Tongue (tissue), 3 donors: ENCODE measurements at places on chromosomes 6 and 20. TPM values are rescaled to one million over a fixed set of nuclear protein-coding genes. Genes with fewer than 3 reads are reported as not detected.
A peak's percentile ranks its signal among the peaks of the same experiment; 100 is the strongest.

- DNase-seq: no peak
These were observed 63.7 kb downstream of the CTNNBL1 start for GRCh38 chr20:37757550-37757949.

NKX2-4 gene
- total RNA-seq: not detected

GPR63 gene
- 2.4 TPM for total RNA-seq

GNMT gene
- total RNA-seq: 0.41 TPM

NECAB3 gene
- 46.5 TPM for total RNA-seq

- peak; percentile 7 for DNase-seq
These were observed 202.8 kb downstream of the CD83 start for GRCh38 chr6:14320332-14320731.

DNA sequence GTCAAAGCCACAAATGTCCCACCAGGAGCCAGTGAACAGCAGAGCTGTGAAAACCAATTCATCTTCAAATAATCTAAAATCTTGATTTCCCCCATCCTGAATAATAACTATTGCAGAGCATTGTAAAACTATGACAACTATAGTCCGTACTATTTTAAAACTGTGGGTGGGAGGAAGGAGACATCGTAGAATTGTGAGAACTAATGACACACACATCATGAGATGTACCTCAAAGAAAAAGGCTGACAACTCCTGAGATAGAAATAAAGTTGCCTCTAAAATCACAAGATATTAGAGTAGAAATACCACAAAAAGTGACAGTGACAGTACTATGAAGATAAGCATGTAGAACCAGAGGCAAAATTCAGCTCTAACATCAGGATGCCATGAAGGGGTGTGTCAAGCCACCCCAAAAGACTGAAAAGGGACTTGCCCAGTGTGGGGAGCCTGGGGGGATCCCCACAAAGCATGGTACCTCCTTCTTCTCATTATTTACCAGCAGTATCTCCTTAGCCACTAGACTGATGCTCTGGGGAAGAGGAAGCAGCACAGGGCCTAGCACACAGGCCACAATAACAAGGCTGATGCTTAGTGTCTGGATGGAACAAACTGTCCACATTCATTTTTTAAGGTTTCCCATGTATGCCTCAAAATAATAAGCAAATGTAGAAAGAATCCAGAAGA is 13.4 kb downstream of the NAPB start:
- DNase-seq: no peak

GRCh38 chr20:21577551-21577950 is 63.7 kb upstream of the NKX2-2 start:
- no peak for DNase-seq

ZC3H12D gene
- total RNA-seq: 0.72 TPM

DNA sequence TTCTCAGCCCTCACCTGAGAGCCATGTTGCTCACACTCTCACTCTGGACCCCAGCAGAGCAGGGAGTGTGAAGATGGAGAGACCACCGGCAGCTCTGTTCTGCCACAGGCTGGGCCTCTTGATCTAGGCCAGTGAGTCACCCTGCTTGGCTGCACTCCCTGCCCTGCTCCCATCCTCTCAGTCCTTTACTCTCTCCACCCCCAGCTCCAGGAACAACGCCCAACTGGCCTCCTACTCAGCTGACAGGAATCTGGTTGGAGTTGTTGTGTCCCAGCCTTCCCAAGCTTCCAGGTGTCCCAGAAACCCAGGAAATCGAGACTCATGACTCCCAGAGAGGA is at the start of gene PSORS1C1:
Gene PSORS1C1, plus strand, starts transcription at position 260 of the 338 bp plus-strand sequence. CDS start 14,833 bp downstream, outside the sequence.
- peak; percentile 51 for DNase-seq

DNA sequence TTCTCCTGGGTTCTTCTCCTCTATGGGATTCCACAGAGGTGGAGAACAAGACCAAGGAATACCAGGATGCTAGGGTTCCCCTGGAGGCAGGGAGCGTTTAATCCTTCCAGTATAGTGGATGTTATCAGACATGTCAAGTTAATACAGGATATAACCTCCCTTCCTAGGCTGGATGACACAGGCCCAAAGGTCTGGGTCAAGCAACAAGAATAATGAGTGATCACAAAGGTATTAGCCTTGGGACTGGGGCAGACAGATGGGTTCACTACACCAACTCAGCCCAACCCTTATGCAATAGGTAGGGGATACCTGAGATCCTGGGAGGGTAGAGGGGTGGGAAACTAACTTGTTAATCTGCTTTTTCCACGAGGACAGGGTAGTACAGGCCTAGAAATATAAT is 690.3 kb downstream of the HTR1B start:
- no peak for DNase-seq

DNA sequence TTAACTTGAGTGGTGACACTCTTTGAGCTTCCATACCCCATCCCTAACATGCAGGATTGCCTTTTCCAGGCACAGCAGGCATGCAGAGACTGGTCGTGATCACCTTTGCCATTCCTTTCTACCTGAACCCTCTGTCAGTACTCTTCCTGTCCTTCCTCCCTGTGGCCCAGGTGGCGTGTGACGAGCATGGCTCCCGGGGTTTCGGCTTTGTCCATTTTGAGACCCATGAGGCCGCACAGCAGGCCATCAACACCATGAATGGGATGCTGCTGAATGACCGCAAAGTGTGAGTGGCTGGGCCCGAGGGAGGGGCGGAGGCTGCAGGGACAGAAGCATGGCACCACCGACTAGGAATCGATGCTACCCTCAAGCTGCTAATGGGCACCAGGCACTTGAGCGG is 6.7 kb downstream of the PABPC1L start:
- no peak for DNase-seq

DNA sequence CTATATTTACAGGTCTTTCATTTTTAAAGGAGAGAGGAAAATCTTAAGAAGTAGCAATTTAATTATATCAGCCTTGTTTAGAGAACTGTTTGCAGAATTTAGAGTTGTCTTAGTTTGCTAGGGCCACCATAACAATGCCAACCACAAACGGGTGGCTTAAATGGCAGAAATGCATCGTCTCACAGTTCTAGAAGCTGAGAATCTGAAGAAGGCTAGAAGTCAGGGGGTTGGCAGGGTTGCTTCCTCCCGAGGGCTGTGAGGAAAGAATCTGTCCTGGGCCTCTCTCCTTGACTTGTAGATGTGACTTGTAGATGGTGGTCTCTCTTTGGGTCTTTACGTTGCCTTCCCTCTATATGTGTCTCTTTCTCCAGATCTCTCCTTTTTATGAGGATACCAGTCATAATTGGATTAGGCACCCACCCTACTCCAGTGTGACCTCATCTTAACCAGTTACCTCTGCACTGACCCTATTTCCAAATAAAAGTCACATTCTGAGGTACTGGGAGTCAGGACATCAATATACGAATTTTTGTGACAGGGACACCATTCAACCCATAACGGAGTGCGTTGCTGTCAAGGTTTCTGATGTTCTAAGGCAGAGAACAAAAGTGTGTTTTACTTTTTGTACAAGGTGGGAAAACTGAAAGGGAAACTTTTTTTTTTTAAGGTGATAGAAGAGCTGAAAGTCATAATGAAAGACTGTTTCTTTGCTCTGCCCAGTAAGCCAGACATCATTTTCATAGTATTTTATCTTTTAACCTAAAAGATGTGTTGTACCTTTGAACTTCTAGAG is 84.4 kb downstream of the SAMD3 start:
- DNase-seq: no peak

NMBR gene
- total RNA-seq: not detected

DNA sequence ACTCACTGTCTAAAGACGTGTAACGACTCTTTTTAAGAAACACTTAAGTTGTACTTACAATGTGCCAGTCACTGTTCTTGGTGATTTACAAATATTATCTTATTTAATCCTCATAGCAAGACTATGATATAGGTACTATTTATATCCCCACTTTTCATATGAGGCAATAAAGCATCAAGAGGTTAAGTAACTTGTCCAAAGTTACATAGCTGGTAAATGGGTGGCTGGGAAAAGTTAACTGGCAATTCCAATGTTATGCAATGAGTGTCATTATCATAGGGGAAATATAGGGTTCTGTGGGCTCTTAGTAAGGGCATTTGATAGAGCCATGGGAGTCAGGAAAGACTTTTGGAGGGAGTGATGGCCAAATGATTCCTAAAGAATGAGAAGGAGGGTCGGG is 21.4 kb upstream of the RIPOR2 start:
- DNase-seq: no peak
